ENCODE measurements at places on chromosomes 3 and 15. TPM values are rescaled to one million over a fixed set of nuclear protein-coding genes. Genes with fewer than 3 reads are reported as not detected.

The PRICKLE2 gene
- total RNA-seq, result 24.2 TPM

The CILP gene
- 0.94 TPM for total RNA-seq

The ZCWPW2 gene
- total RNA-seq, result 1.6 TPM

The IQCH gene
- 6.1 TPM for total RNA-seq

The WDR49 gene
- total RNA-seq, result 30.9 TPM

The KNL1 gene
- total RNA-seq, result 13.7 TPM

The CCDC39 gene
- 2.2 TPM for total RNA-seq

The ADGRG7 gene
- not detected for total RNA-seq

The DISP2 gene
- 7.8 TPM for total RNA-seq

The FAM107A gene
- total RNA-seq, result 27.2 TPM

The GOLGA6L7 gene
- total RNA-seq, result not detected

The AADACL2 gene
- total RNA-seq, result not detected

The MESP1 gene
- total RNA-seq, result 1.5 TPM

The DUOX1 gene
- 0.22 TPM for total RNA-seq

The LOXL1 gene
- total RNA-seq, result 7.9 TPM

The GMPS gene
- total RNA-seq, result 41.1 TPM

The TIMP4 gene
- total RNA-seq, result 8.7 TPM

The TMEM207 gene
- total RNA-seq, result not detected

The SUCNR1 gene
- 2.6 TPM for total RNA-seq

The ST6GAL1 gene
- 28.9 TPM for total RNA-seq

The NCEH1 gene
- 4.0 TPM for total RNA-seq

The ZNF717 gene
- 27.3 TPM for total RNA-seq

Data from spinal cord (tissue), 10 donors.